ENCODE measurements at places on chromosomes 6 and 20. TPM values are rescaled to one million over a fixed set of nuclear protein-coding genes. Genes with fewer than 3 reads are reported as not detected.

The HMGN3 gene
- 56.4 TPM for total RNA-seq

The ARHGAP40 gene
- total RNA-seq, result 0.08 TPM

The RAMACL gene
- total RNA-seq, result 0.10 TPM

The PRKN gene
- not detected for total RNA-seq

The SRC gene
- total RNA-seq, result 130 TPM

The NRSN1 gene
- not detected for total RNA-seq

The DST gene
- 55.0 TPM for total RNA-seq

The SLC22A7 gene
- not detected for total RNA-seq

The TMEM63B gene
- 13.6 TPM for total RNA-seq

The RAET1L gene
- 0.44 TPM for total RNA-seq

The PRSS35 gene
- 0.05 TPM for total RNA-seq

The DSE gene
- total RNA-seq, result 13.3 TPM

The TFAP2A gene
- 9.3 TPM for total RNA-seq

The GLP1R gene
- not detected for total RNA-seq

The CST2 gene
- total RNA-seq, result 0.62 TPM

The EPPIN gene
- not detected for total RNA-seq

The PTCRA gene
- not detected for total RNA-seq

The NKAIN2 gene
- total RNA-seq, result not detected

The PTK6 gene
- 3.5 TPM for total RNA-seq

The KCNK17 gene
- total RNA-seq, result not detected

The OPN5 gene
- total RNA-seq, result not detected

The TRIM15 gene
- not detected for total RNA-seq

The ENPP4 gene
- total RNA-seq, result 0.23 TPM

The ATP6V1G2 gene
- total RNA-seq, result 0.46 TPM

The LRFN2 gene
- not detected for total RNA-seq

The LIN28B gene
- 1.4 TPM for total RNA-seq

The FAM217A gene
- total RNA-seq, result not detected

The KCNQ2 gene
- total RNA-seq, result 0.51 TPM
